ENCODE measurements at places on chromosomes 1 and 21.

DNA sequence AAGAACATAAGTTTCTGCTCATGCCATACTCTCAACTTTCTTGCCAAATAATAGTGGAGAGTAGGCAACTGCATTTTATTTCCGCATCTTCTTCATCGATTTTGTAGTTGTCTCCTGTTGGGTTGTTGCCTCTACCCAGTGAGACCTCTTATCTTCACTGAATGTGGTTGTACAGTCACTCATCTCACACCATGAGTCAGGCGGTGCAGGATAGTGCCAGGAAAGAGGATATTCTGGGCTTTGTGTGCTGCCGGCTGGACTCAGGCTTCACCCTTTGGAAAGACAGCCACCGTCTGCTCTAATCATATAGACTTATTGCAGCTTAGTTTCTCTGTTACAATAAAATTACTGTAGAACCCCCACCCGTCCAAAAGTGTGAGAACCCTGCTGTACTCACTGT, 154.3 kb upstream of the USP24 start:
- DNase-seq, result no peak

DNA sequence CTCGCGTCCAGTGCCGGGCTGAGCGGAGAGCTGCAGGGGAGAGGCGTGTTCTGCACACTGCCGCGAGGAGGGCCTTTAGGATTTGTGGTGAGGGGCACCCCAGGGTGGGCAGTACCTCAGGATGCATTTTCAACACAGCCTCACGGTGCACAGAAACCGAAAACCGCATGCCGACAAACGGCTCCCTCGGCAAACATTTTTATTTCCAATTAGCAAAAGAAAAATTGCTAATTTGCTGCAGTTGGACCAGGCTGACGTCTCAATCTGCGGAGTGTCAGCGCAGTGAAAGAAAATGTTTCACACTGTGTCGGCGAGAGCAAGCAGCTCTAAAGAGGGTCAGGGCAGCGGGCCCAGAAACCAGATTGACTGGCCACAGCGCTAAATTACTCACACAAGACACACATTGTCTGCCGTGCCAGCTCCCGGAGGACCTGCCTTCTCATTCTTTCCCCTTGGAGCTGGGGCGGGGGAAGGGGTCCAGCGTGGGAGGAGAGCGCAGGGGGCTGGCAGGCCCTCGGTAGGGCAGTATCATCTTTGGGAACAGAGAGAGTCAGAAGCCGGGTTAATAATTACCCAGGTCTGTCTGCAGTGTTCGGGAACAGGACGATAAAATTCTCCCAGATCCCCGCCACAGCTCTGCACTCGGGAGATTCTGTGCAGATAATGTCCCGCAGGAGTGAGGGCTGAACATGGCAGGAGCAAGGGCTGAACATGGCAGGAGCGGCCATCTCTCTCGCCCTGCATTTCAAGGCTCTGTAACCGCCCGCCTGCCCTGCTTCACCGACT, 150.2 kb downstream of the PRDM16 start:
- DNase-seq, result no peak

- DNase-seq, result no peak
Observed at GRCh38 chr1:40876891-40877290, 14.7 kb upstream of the CITED4 start.

GRCh38 chr1:94553323-94553730, 11.8 kb upstream of the F3 start:
- no peak for DNase-seq

GRCh38 chr1:91750398-91750996, 135.5 kb downstream of the TGFBR3 start:
- DNase-seq, result no peak

DNA sequence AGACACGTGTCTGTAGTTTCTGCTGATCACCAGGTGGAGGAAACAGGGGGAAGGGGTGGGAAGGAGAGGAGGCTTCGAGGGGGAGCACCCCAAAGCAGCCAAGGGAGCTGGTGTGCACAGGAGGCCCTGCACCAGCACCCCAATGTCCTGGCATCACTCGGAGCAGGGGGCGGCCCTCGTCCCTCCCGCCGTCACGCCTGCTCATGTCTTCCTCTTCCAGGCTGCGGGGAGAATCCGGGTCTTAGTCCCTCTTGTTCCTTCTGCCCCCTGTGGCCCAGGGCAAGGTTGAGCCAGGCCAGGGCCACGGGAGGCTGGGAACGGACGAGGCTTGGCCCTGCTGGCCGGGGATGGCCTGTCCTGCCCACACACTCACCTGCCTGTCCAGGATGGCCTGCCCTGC, 21.4 kb upstream of the ARHGEF16 start:
- DNase-seq, result no peak

GRCh38 chr1:160548960-160549664, 26.1 kb upstream of the SLAMF6 start:
- DNase-seq, result peak; percentile 29
